NT2/D1 (cell line): ENCODE measurements at places on chromosomes 16 and 17.

DNA sequence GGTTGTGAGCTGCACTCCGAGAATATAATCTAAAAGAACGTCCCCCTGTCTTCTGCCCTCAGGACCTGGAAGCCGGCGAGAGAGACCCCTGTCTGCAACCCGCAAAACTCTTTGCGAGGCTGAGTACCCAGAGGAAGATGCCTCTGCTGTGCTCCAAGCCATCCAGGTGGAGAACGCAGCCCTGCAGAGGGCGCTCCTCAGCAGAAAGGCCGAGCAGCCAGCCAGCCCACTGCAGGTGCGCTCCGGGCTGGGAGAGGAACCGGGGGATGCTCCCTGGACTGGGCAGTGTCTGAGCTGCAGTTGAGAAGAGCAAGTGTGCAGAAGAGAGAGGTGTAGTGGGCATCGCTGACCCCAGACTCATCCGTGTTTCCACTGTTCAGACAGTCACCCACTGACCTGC is 148.3 kb downstream of the KATNIP start:
- DNase-seq, result peak; percentile 83

- DNase-seq, result no peak
Measured at GRCh38 chr16:9661336-9662017, 520.8 kb downstream of the GRIN2A start.

GRCh38 chr16:75457485-75458021 is 6.9 kb downstream of the TMEM170A start:
- DNase-seq, result no peak

- DNase-seq, result no peak
Measured at GRCh38 chr17:6392609-6393350, 42.1 kb downstream of the AIPL1 start.

GRCh38 chr17:47649972-47650524 is 329 bp downstream of the KPNB1 start:
- no peak for DNase-seq

- peak; percentile 69 for DNase-seq
Measured at GRCh38 chr16:66357523-66357928, 9.0 kb upstream of the CDH5 start.

- DNase-seq, result no peak
Measured at GRCh38 chr16:48158296-48158695, 2.5 kb upstream of the ABCC12 start.

DNA sequence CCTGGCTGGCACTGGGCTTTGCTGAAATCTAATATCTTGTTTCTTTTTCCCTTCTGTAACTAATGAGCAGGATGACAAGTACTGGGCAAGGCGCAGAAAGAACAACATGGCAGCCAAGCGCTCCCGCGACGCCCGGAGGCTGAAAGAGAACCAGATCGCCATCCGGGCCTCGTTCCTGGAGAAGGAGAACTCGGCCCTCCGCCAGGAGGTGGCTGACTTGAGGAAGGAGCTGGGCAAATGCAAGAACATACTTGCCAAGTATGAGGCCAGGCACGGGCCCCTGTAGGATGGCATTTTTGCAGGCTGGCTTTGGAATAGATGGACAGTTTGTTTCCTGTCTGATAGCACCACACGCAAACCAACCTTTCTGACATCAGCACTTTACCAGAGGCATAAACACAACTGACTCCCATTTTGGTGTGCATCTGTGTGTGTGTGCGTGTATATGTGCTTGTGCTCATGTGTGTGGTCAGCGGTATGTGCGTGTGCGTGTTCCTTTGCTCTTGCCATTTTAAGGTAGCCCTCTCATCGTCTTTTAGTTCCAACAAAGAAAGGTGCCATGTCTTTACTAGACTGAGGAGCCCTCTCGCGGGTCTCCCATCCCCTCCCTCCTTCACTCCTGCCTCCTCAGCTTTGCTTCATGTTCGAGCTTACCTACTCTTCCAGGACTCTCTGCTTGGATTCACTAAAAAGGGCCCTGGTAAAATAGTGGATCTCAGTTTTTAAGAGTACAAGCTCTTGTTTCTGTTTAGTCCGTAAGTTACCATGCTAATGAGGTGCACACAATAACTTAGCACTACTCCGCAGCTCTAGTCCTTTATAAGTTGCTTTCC is 56.0 kb downstream of the HLF start:
- DNase-seq, result no peak

- DNase-seq, result no peak
Measured at GRCh38 chr17:80921741-80922579, 69.7 kb upstream of the CHMP6 start.

GRCh38 chr17:1035546-1036170 is 38.7 kb downstream of the TIMM22 start:
- DNase-seq, result no peak

GRCh38 chr16:2592786-2593185 is 55.0 kb downstream of the PDPK1 start:
- no peak for DNase-seq

DNA sequence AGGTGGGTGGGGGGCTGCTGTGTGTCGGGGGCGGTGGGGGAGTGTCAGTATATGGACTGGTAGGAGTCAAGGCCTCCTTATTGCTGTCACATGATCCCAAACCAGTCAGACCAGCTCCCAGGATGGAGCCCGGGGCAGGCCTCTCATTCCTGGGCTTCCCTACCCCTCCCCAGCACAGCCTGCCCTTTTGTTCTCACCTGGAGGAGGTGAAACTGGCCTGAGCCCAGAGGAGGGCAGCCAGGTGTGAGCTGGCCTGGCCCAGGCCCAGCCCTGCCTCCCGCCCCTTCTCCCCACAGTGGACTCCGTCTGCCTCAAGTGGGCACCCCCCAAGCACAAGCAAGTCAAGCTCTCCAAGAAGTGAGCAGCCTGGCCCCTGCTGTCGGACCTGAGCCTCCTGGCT is 4.6 kb downstream of the PRSS8 start:
- DNase-seq, result no peak

GRCh38 chr16:86953631-86954391 is 363.4 kb downstream of the C16orf95 start:
- no peak for DNase-seq

DNA sequence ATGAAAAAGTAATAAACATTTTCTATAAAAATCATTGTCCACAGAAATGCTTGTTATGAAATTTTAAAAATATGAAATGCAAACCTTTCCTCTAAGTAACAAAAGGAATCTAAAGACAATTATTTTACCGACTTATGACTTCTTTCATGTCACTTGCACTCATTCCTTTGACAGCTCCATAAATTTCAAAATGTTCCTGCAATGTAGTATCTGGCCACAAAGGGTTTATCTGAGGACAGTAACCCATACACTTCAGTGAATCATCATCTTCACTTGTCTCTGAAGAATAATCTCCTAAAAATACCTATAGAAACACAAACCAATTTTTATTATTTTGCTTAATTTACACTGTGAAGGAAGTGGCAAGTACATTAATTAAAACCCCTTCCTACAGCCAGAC is 25.6 kb upstream of the ABCA10 start:
- DNase-seq, result no peak

GRCh38 chr17:55166506-55166905 is 98.3 kb upstream of the HLF start:
- no peak for DNase-seq

DNA sequence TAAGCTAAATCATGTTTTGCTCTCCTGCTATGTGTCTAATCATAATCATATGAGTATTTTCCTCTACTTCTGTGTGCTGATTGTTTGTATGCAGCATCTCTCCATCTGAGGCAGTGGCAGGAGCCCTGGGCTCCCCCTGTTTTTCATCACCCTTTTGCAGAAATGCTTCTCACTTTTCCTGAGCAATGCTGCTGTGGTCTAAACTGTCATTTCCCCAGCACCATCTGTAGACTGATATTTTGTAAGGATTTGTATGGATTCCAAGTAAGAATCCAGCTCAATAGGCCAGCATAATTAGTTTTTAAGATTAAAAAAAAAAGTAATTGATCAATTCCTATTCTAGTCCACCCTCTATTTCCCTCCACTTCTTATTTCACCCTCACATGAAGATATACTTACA is 257.0 kb upstream of the CPHXL start:
- no peak for DNase-seq

DNA sequence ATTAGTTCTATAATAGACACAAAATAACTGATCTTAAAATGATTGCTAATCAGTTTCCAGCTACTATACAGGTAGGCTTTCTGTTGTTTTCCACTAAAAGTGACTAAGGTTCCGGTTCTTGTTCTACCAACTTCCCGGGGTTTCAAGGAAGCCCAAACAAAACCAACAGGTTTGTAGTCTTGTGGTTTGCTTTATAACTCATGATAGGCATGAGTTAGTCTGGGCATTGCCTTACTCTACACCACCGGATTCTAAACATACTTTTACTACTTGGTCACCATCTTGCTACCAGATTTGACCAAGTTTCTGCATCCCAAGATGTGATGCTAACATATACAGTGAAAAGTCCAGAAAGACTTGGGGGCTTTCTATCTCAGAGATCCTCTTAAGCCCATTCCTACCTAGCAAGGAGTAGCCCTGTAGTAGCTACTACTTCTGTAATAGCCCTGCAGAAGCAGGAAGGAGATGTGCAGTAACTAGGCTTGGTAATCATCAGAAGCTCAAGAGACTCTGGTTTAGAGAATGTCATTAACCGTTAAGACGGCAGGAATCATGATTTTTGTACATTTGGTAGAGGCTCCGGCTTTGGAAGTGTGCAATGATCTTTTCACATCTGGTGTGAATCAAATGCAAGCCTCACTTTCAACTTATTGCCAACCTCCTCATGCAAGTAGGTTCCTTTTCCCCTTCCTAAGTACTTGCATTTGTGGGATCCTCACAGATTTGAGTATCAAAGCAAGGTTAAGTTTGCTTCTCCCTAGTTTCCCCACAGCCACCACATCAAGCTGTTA is 1.6 kb downstream of the FAM117A start:
- no peak for DNase-seq

GRCh38 chr17:51706093-51706492 is 445.7 kb downstream of the UTP18 start:
- DNase-seq, result no peak

DNA sequence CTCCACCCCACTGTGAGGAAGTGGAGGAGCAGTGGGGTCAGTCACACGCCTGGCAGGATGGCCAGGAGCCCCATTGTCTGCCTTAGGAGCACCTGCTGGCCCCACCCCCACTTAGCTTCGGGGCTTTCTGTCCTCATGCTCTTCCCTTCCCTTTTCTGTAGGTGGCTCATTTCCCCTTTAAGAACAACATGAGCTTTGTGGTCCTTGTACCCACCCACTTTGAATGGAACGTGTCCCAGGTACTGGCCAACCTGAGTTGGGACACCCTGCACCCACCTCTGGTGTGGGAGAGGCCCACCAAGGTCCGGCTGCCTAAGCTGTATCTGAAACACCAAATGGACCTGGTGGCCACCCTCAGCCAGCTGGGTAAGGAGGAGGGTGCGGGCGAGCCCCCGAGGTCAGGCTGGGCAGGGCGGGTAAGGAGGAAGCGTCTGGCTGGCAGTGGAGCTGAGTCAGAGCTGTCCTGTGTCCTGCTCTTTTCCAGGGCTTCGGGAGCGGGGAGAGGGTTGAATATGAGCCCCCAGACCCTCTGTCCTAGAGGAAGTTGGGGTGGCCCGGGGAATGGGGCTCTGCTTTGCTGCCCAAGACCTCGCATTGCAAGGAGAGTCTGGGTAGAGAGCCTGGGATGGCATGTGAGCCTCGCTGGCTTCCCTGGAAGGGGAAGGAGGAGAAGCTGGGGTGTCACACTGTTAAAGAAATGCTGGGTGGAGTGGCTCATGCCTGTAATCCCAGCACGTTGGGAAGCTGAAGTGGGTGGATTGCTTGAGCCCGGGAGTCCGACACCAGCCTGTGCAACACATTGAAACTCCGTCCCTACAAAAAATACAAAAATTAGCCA is 9.2 kb upstream of the SERPINF1 start:
- no peak for DNase-seq

- no peak for DNase-seq
Measured at GRCh38 chr16:1428511-1428910, 2.4 kb upstream of the PERCC1 start.

- peak; percentile 36 for DNase-seq
Measured at GRCh38 chr17:12395733-12396354, 269.8 kb upstream of the MYOCD start.

DNA sequence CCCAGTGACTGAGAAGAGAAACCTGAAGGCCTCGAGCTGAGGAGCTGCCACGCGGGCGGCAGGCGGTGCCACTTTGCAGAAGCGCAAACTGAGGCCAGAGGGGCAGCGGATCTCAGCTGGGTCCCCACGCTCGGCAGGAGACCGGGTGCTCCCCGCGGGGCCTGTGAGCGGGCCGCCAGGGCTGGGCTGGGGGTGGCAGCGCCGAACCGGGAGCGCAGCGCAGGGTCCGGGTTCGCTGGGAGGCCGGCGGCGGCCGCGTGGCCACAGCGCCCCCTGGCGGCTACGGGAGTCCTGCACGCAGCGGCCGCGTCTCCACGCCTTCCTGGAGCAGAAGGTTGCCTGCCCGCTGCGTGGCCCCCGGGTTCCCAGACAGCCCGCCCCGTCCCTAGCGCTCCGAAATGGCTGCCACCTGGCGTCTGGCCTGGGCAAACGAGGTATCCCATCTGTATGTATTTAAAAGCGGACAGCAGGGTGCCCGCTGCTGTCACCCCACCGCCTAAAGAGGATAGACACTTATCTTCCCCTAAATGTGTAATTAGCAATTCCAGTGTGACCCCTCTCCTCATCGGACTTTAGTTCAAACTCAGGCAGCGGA is 96.1 kb upstream of the CDH5 start:
- peak; percentile 70 for DNase-seq

DNA sequence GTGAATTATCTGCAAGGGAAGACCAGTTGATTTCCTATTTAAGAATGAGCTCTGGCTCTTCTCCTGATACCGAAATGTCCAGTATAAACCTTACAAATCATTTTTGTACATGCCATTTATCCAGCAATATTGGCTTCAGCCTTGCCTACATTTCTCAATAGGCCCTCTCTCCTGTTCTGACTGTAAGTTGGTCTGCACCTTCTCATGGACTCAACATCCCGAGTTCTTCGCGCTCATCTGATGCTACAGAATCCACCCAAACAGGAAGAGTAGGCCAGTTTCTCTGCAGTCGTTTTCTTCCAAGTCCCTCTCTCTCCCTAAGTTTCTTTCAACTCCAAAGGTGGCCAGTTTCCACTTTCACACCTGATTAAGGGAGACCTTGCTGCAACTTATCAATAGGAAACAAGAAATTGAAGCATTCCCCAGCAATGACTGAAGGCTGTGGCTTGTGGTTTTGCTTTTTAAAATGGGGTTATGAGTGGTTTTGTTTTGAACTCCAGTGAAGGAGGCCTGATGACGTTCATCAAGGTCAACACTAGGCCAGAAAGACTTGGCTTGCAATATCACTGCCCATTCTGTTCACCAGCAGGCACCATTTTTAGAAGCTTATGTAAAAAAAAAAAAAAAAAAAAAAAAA is 383.0 kb downstream of the MAF start:
- DNase-seq, result no peak
